Activated B cell treated with CpG ODN at 0.5 μM for 24 hours (primary cell): ENCODE measurements at places on chromosomes 16 and 17.

DNA sequence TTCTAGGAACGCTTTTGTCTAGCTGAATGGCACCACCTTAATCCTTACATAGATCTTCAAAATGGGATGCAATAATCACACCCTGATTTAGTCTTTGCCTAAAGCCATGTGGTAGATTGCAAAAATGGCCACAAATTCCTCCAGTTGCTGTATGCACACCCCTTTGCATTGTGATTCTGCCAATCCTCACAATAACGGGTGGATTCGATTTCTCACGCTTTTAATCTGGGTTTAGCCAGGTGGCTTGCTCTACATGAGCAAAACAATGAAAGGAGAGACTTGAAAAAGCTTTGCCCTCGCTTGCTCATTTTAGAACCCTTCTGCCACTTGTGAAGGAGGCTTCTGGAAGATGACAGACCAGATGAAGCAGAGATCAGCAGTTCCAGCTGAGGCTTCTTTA is 50.3 kb upstream of the B4GALNT2 start:
- DNase-seq, result no peak

GRCh38 chr17:32558326-32558955 is 71.6 kb downstream of the CDK5R1 start:
- DNase-seq, result no peak

GRCh38 chr16:79540825-79541595 is 59.5 kb downstream of the MAF start:
- DNase-seq, result no peak

- DNase-seq, result peak; percentile 41
Observed at GRCh38 chr16:58236231-58236690, 38.4 kb upstream of the CSNK2A2 start.

DNA sequence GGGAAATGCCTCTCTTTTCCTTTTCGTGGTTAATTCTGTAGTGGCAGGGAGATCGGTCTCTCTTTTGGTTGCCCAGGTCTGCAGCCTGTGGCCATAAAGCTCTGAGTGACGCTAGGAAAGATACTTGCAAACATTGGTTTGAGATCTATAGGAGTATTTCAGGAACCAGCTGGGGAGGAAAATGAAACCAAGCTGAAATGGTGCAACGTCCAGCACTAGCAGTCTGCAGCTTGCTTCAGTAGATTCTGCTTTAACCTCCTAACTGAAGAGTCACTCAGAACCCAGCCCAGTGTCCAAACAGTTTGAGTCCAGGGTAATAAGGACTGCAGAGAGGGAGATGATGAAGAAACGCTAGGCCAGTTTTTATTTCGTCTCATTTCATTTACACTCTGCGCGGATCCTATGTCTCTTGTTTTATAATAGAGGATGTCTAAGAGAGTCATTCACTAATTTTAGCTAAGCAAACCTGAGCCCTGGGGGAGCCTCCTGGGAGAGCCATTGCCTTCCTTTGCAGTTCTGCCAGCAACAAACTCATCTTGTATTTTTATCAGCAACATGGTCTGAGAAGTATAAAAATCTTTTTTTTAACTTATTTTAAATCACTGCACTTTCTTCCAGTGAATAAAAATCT is 12.0 kb downstream of the SP2 start:
- no peak for DNase-seq

GRCh38 chr16:87160701-87161337 is 156.4 kb downstream of the C16orf95 start:
- DNase-seq, result no peak

- DNase-seq, result no peak
Observed at GRCh38 chr17:69704935-69705334, 290.4 kb downstream of the MAP2K6 start.

- DNase-seq, result peak; percentile 88
Observed at GRCh38 chr17:4986951-4987766, at the start of gene CAMTA2. Gene CAMTA2 (minus strand): TSS chr17:4987675. CDS start chr17:4986222, 1,453 bp downstream.

DNA sequence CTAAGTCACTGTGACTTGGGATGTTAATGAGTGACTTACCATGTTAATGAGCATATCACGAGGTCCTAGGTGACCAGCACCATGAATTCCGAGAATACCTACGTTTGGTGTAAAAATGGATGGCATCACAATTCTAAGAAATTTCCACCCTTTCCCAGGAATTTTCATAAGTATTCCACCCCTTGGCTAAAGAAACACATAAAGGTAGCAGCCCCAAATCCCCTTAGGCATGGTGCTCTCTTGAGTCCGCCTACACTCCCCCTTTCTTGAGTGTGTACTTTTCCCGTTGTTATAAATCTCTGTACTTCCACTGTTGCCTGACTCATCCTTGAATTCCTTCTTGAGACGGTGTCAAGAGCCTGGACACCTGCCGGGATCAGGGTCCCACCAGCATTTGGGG is 504.0 kb upstream of the RBFOX1 start:
- no peak for DNase-seq

DNA sequence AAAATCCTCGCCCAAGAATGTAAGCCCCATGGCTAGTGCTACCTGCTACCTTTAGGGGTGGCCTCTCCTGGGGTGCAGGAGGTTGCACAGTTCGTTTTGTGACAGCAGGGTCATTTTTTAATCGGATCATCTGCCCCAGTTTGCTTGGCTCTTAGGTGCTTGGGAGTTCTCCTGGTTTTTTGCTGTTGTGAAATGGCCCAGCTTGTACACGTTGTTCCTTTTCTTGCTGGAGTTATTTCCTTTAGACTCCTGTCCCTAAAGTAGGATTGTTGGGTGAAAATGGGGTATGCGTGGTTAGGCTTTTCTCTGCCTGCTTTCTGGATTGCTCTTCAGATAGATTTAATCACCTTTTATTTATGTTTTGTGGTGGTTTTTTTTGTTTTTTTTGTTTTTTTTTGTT is 25.8 kb downstream of the ABCC1 start:
- no peak for DNase-seq

GRCh38 chr16:70758786-70759185 is 42.2 kb downstream of the VAC14 start:
- DNase-seq, result no peak

DNA sequence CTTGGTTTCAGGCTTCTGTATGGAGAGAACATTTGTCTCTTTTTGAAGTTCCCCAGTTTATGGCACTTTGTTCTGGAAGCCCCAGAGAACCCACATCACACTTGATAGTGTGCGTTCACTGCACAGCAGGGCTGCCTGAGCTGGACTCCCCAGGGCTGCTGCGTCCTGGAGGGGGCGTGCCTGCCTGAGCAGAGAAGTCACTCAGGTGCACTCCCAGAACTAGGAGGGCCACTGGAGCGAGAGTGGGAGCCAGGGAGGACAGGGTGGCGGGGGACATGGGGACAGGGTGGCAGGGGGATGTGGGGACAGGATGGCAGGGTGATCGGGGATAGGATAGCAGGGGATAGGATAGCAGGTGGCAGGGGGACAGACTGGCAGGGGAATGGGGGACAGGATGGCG is 43.9 kb upstream of the ZNF469 start:
- no peak for DNase-seq

DNA sequence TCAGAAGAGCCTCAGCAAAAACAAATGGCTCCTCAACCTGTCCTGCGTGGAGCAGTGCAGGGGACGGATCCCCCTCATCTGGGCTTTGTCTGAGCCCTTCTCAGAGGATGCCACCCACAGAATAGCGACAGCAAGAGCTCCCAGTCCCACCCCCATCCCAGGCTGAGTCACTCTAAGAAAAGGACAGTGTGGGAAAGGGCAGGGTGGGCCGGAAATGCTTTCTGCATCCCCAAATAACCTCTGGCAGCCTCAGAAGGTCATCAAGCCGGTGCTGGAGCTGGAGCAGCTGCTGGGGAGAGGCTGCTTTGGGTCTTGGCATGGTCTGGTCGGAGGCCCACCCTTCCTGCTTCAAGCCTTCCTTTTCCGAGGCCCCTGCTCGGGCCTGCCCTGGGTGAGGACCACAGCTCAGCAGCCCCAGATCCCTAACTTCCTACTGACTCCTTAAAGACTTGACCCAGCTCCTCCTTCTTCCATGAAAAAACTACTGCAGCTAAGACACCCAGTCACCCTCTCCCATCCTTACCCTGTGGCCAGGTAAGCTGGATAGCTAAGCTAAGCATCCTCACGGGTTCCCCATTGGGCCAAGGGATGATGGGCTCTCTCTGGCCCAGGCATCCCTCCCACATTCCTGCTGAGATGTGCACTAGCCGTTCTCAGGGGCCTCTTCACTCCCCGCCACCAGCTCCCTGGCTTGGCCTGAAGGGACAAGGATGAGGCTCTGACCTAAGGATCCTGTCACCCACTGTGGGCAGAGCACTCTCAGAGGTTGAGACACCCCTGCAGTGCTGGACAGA is 8.7 kb downstream of the SLC12A4 start:
- DNase-seq, result no peak

DNA sequence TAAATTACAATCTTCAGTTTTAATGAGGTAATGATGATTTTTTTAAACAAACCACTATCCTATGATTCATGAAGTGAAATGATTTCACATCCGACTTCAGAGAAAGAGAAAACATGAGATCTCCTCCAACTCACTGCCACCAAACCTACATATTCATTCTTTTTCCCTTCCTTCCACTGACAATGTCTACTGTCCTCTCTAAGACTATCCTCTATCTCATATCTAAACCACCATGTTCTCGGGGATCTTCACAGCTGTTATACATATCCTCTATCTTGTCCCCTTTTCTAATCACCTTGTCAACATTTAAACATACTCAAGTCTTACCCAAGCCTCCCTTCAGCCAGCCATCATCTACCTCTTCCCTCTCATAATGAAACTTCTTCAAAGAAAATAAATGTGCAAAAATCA is 53.5 kb downstream of the SMURF2 start:
- DNase-seq, result no peak
